ENCODE measurements at places on chromosomes 2 and 18. TPM values are rescaled to one million over a fixed set of nuclear protein-coding genes. Genes with fewer than 3 reads are reported as not detected.
A peak's percentile ranks its signal among the peaks of the same experiment; 100 is the strongest.

DNA sequence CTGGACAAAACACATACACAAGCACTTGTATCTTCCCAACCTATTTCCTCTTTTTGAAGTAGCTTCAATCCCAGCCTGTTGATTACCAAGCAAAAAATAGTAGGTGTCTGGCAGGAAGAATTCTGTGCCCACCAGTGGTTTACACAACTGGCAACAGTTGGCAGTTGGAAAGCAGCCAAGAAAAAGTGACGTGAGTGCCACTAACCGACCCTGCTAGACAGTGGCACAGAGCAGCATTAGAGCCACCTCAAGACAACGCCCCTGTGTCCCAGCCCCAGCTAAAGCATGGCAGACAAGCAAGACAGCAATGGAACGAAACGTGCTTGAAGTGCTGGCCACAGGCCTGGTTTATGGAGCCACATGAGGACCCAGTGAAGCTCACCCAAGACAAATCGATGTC is 379.6 kb downstream of the FBXO15 start:
- DNase-seq = no peak

- no peak for DNase-seq
Measured at GRCh38 chr2:160249876-160250275, 49.8 kb upstream of the ITGB6 start.

DNA sequence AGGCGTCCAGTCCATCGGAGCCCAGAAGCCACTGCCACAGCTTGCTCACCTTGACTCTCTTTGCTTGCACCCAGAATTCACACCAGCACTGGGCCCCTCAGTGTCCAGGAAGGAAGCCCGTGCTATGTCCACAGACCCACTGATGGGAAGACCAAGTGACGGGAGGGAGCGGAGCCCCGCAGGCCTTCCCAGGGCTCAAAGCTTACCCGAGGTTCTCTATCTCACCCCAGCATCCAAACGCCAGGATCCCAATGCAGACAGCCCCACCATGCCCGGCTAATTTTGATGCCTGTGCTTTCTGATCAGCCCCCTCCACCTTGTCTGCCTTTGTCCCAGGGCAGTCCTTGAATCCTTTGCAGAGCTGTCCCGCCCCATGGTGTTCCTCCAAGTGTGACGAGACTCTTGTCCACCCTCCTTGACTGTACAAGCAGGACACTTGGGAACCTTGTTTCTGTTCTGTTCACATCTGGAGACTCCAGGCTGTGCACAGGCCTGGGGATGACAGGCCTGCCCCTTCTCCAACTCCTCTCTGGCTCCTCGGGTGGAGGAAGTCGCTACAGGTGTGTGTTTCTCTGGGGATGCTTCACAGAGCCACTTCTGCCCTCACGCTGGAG is 12.0 kb downstream of the NPPC start:
- no peak for DNase-seq

DNA sequence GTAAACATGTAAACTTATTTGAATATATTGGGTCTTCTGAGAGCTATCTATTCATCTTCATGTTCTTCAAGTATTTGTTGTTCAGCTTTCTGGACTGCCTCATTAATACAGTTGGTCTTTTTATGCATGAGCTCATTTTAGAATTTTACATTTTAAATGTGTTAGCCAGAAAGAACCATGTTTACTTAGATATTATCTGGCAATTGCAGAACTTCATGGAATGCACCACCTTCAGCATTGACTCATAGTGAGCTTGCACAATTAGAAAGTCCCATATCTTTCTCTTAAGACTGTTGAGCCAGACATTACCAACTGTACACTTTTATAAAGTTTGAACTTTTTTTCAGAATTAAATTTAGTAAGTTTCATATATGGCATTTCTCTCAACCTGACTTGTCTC is 536.7 kb downstream of the RIT2 start:
- DNase-seq = no peak

- no peak for DNase-seq
Measured at GRCh38 chr2:171553858-171554257, 31.6 kb downstream of the CYBRD1 start.

DNA sequence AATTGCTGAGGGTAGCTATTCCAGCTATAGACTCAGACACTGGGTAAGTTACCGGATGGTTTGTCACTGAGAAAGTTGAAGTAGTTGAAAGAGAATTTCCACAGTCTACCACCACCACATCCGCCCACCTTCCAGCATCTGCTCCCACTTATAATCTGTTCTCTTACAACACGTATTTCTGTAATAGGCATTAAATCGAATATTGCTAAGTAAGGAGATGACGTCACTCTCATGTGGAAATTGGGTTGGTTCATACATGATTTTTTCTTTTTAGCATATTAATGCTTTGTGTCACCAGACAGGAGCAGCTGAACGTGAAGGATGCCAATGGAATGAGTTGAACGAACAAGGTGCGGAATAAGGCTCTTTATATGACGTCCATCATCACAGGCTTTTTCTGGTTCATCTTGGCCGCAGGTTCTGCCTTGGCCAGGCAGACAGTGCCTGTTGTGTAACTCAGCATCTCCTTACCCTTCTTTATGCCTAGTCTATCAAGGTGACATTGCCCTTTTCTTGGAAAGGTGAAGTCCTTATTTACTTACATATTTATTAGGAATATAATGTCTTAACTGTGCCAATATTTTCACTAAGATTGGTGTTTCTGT is 45.9 kb downstream of the THUMPD2 start:
- DNase-seq = no peak

DNA sequence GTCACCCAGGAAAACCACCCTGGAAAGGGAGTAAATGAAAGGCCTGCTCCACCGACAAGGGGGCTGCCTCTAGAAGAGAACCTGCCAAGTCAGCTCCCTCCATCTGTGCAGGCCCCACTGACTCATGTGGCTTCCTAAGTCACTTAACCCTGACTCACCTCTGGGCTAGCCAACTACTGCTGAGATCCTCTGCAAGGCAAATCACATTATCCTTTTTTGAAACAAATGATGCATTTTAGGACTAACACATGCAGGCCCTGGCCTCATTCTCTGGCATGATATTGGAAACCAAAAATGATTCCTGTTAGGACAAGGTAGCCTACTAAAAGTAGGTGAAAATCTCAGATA is 474.6 kb downstream of the EPHA4 start:
- DNase-seq = no peak

DNA sequence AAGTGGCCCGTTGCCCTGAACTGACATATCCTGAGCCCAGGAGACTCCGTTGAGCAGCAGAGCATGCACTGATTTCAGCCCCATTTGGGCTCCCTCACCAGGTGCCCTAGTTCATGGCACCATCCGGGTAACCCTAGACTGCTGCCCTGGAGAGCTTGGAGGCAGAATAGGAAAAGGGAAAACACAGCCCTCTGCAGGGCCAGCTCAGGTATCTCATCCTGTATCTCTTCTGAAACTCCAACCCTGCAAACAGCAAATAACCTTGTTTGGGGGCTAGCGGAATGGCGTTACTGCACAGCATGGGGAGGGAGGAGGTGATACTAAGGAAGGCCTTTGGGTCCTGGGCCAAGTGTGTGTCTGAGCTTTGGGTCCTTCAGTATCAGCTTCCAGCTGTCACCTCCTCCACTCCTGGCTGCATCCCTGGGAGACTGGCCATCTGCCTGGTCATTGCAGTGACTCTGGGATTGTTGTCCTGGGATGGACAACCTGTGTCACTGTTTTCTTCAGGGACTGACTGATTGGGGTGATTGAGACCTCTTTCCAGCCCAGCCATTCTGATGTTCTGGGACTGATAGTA is 233.8 kb upstream of the SKOR2 start:
- DNase-seq = no peak

DNA sequence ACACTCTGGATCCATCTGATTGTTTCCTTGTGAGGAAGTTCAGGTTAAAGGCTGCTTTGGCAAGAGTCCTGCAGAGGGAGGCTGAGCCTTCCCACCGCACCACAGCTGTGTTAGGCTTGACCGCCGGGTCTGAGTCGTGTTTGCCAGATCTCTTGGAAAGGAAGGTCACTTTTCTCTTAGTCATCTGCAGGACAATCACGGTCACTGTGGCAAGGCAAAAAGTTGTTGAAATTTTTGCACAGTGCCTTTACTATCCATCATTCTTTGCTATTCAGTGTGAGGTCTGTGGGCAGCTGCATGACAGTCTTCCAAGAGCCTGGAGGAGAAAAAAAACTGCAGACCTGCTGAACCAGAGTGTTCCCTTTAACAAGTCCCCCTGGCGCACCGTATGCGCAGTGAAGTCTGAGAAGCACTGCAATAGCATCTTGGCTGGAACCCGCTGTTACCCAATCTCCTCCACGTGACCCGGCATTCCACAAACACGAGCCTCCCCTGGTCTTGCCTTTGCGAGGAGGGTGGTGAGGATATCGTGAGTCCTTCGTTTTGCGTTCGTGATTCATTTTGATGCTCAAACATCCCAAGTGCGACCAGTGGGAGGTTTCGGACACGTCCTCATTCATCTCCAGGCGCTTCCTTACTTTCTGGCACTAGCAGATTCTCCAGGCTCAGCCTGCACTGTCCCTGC is 23.0 kb downstream of the BIN1 start:
- DNase-seq = no peak

DNA sequence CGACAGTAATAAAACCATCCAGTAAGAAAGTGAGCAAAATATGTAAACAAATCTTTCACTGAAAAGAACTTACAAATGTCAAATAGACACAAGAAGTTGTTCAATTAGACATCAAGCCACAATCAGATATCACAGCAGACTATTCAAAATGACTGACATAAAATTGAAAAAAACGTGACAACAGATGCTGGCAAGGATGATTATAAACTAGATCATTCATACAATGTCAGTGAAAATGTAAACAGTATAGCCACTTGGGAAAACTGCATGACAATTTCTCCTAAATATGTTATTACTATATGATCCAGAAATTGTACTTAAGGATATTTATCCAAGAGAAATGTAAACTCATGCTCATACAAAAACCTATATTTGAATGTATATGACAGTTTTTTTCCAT is 609.4 kb upstream of the CNTNAP5 start:
- DNase-seq = no peak

DNA sequence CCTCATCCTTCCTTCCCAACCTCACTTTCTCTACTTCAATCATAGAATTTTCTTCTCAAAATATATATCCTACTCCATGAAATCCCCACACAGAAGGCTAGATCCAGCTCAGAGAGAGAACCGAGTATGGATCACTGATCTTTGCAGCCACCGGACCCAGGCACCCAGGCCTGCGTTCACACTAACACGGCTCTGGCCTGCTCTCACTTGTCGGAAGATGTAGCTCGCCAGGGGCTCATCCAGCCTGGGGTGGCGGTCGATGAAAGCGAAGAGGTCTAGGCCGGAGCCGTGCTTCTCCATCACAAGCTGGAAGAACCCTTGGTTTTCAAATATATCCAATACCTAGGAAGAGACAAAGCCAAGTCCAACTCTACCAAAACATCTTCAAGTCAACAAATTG is 12.7 kb upstream of the MTERF4 start:
- DNase-seq = no peak

DNA sequence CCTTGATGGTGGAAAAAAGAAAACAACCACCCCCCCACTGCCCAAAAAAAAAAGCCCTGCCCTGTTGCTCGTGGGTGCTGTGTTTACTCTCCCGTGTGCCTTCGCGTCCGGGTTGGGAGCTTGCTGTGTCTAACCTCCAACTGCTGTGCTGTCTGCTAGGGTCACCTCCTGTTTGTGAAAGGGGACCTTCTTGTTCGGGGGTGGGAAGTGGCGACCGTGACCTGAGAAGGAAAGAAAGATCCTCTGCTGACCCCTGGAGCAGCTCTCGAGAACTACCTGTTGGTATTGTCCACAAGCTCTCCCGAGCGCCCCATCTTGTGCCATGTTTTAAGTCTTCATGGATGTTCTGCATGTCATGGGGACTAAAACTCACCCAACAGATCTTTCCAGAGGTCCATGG is 28.0 kb downstream of the MAL start:
- no peak for DNase-seq

- no peak for DNase-seq
Measured at GRCh38 chr2:241107031-241107783, 5.1 kb upstream of the MTERF4 start.

DNA sequence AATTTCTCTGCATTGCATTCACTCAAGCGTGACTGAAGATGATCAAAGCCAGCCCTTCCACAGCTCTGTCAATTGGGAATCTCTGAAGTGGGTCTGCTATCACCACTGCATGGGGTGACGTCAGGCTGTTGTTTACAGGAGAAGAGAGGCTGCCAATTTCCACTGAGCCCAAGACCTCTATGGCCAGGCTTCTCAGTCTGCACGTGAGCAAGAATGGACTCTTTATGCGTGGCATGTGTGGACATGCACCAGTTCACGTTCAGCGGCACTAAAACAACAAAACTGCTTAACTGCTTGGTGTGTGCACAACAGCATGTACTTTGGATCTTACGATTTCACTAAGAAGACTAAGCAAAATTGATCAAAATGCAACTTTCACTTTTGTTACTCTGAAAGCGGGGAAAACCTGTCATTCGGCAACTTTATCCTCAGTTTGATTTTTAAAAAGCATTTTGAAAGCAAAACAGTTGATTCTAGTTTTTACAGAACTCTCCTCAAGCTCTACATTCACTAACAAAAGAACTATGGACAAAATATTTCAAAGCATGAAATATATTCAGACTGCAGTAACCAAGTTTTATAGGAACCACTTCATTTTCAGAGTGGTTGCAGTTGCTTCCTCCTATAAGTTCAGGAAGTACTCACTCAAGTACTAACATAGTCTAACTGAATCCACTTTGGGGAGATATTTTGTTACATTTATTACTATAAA is 77.0 kb upstream of the SERTAD2 start:
- DNase-seq = peak; percentile 47

DNA sequence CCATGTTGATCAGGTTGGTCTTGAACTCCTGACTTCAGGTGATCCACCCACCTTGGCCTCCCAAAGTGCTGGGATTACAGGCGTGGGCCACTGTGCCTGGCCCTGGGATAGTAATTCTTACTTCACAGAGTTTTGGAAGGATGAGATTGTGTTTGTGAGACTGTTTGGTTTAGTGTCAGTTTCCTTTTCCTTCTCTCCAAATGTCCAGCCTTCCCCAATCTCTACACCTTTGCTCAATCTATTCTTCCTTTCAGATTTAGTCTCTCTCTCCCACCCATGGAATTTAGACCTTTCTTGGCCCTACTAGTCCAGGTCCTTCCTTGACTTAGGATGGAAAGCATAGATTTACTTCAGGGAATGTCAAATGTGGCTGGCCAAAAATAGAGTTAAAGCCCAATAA is 12.2 kb upstream of the IL1A start:
- DNase-seq = no peak

SGO2 gene
- polyA plus RNA-seq = 3.4 TPM

ANKRD29 gene
- polyA plus RNA-seq = 0.59 TPM

MAL gene
- polyA plus RNA-seq = 1.2 TPM

SLC23A3 gene
- 0.29 TPM for polyA plus RNA-seq

IMP4 gene
- polyA plus RNA-seq = 84.7 TPM

SIX3 gene
- not detected for polyA plus RNA-seq

Data from immature natural killer cell (primary cell).